ENCODE measurements at places on chromosomes 13 and 19.

DNA sequence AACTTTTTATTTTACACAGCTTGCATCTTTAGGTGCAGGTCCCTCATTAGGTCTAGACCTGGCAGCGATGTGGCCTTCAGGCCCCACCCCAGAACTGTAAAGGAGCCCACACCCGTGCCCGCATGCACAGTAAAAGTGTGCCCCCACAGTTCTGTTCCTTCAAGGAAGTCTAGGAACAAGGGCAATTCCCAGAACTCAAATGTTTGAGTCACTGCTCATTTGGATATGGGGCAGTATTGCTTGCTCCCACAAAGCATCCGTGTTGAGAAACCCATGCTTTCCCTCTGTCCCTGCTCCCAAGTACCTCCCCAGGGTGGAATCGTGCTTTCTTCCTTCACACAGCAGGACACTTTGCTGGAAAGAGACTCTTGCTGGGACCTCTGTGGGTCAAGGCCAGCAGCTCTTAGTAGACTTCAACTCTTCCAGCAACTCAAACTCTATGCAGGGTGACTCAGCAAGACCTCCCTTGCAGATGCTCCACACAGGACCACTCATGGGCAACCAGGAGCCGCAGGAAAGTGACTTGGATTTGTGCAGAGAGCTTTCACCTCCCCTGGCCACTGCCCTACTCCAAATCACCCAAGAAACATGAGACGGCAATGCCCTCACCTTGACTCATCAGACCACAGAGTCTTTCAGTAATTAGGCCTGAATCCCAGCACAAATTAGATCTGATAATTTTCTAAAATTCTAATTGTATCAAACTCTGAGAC, 12.3 kb downstream of the SLC7A1 start:
- DNase-seq, result no peak

DNA sequence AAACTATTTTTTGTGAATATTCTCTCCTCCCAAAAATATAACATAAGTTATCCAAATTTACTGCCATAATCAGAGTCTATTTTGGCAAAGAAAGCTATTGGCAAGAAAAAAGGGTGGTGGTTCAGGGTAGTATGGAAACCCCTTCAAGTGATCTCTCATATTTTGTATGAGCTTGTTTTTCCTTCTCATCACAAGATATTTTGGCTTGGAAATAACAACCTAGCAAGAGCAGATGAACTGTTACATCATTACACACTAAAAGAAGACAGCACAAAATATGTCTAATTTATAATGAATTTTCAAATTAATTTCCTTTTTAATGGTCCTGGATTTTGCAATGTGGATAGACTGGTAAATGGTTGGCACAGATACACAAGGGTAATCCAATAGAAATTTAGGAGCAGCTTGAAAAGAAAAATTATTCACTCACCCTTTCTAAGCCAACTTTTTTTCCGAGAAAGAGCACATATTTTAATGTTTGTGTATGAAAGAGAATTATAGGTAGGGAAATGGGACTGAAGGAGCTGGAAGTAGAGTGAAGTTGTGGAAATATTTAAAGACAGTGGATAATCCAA, 225.1 kb downstream of the EFNB2 start:
- DNase-seq, result no peak

DNA sequence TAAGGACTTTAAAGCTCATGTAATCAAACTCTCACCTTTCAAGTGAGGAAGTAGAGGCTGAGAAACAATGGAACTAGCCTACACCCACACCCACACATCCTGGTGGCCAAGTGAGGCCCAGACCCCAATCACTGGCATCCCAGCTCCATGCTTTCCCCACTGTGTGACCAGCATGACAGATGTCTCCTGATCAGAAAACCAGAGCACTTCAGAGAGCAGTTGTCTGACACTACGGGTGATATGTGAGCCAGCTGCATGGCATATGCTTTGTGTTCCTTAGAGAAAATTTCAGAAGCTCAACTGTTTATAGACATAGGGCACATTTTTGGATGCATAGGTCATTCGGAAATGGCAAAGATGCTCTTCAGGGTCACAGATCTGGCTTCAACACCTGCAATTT, 315.2 kb downstream of the NDFIP2 start:
- DNase-seq, result no peak

DNA sequence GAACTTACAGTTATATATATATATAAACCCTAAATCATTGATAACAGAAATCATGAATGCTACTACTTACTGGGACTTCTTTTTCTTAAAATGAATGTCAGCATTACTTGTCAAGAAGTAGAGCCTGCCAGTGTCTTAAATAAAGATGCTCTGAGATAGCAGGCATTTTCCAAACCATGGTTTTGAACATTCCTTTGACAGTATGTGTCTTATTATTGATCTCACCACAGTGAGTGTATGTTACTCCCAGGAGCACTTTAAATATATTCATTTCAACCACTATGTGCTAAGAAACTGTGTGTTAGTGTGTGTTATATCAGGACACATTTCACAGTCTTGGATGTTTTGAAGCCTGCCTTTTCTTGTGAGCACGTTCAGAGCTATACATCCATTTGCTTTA, 28.2 kb downstream of the TNFRSF19 start:
- DNase-seq, result no peak

GRCh38 chr19:43618921-43619261, 538 bp downstream of the ZNF428 start:
- no peak for DNase-seq

- no peak for DNase-seq
Observed at GRCh38 chr13:44768239-44768638, 192.1 kb upstream of the TSC22D1 start.

DNA sequence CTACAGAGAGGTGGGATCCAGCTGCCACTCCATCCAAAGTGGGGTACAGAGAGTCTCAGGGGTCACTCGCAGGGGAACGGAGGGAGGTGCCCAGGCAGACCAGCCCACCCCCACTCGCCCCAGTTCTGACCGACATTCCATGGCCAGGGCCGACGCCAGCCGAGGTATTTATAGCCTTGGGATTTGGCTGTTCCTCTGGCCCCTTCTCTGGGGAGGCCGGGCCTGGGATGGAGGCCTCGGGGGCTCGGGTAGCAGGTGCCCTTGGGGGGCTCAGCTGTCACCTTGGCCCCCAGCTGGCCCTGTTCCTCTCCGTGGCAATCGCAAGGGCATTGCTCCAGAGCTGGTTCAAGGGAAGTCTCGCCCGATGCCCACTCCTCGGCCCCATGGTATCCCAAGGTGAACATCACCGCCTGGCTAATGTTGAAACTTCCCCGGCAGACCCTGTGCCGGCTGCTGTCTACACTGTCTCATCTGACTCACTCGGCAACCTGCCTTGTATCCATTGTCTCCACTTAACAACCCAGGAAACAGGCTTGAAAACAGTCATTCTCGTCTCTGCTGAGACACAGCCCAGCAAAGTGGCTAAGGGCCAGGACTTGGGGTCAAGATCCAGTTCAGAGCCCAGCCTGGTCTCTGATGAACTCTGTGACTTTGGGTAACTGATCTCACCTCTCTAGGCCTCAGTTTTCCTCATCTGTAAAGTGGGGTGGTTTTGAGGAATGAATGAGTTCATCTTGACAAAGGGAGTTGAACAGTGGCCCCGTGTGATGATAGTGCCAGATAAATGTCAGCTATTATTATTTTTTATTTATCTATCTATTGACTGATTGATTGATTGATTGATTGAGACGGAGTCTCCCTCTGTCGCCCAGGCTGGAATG, 9.7 kb downstream of the PRKACA start:
- DNase-seq, result no peak

DNA sequence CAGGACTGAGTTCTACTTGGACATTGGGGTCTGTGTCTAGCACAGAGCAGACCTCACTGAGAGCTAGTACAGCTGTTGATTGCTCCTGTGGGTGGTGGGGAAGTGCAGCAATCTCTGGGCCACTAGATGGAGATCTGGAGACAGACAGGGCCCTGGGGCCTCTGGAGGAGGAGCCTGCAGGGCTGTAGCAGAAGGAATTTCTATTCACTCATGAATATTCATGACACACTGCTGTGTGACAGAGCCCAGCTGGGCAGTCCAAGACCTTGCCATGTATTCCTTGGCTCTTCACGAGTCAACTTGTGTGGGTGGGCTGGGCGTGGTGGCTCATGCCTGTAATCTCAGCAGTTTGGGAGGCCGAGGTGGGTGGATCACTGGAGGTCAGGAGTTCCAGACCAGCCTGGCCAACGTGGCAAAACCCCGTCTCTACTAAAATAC, 37.5 kb downstream of the SUGP2 start:
- DNase-seq, result no peak

DNA sequence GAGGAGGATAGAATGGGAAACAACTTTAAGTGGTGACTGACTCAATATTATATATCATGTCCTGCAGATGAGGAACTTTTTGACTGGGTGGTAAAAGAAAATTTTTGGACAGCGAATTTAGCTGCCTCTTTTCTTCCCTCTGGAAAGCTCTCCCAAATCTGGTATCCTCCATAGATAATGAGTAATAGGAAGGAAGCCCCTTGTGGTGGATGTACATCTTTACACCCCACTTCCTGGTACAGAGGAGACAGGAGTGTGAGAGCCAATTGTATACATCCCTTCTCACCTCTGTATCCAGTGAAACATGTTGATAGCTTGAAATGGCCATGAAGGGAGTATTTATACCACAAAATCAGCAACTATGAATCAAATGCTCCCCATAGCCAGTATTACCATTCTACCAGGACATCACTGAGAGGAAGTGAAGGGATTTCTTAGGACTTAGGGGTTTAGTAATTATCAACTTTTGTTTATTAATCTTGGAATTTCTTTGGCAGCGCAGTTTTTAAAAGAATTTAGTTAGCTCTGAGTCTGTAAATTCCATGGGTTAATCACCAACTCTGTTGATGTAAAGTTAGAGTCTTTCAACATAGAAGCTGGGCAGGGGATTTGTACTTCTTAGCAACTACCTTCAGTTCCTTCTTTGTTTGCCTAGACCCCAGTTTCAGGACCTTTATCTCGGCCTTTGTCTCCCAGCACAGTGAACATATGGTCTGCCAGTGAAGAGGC, 17.0 kb upstream of the TDRD3 start:
- DNase-seq, result no peak

DNA sequence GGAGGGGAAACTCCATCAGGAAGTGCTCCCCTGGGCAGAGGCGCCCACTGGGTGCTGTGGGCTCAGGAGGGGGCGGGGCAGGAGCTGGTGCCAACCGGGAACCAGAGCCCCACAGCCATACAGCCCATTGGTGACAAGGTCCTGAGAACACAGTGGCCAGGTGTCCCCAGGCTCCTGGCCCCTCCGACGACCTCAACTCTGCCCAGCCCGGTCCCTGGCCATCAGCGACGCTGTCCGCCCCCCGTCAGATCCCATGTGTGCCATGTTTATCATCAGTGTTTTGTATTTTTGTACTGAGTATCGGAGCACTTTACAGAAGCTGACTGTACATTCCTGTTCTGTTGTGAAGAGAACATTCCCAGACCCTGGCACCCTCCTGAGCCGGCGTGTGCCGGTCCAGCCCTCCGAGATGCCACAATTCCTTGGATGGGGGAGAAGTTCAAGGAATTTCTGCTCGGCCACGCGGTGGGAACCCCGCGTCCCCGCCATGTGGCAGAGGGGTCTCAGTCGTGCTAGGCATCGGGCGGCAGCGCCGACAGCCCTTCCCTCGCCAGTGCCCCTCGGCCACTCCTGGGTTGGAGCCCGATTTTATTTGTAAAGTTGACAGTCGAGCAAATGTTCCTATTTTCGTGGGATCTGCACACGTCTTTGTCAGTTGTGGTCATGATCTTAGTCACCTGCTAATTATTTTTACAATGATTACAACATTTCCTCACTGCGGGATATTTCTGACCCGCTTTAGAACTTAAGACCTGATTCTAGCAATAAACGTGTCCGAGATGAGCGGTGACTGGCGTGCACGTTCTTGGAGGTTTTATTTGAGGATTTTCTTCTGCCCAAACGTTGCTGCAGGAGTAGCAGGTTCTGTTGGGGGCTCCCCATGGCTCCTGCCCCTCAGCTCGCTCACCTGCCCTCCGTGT, 16.9 kb downstream of the PEX11G start:
- no peak for DNase-seq

DNA sequence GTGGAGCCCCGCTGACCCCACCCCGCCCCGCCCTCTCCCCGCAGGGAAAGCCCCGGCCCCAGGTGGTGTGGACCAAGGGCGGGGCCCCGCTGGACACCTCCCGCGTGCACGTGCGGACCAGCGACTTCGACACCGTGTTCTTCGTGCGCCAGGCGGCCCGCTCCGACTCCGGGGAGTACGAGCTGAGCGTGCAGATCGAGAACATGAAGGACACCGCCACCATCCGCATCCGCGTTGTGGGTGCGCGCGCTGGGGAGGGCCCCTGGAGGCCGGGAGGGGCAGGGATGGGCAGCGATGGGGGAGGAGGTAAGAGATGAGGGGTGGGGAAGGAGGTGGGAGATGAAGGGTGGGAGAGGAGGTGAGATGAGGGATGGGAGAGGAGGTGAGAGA, 17.2 kb upstream of the EMC10 start:
- no peak for DNase-seq

- DNase-seq, result no peak
Observed at GRCh38 chr13:47372751-47373150, 475.9 kb upstream of the HTR2A start.

- DNase-seq, result no peak
Observed at GRCh38 chr19:49528211-49528771, 488 bp downstream of the RCN3 start.

DNA sequence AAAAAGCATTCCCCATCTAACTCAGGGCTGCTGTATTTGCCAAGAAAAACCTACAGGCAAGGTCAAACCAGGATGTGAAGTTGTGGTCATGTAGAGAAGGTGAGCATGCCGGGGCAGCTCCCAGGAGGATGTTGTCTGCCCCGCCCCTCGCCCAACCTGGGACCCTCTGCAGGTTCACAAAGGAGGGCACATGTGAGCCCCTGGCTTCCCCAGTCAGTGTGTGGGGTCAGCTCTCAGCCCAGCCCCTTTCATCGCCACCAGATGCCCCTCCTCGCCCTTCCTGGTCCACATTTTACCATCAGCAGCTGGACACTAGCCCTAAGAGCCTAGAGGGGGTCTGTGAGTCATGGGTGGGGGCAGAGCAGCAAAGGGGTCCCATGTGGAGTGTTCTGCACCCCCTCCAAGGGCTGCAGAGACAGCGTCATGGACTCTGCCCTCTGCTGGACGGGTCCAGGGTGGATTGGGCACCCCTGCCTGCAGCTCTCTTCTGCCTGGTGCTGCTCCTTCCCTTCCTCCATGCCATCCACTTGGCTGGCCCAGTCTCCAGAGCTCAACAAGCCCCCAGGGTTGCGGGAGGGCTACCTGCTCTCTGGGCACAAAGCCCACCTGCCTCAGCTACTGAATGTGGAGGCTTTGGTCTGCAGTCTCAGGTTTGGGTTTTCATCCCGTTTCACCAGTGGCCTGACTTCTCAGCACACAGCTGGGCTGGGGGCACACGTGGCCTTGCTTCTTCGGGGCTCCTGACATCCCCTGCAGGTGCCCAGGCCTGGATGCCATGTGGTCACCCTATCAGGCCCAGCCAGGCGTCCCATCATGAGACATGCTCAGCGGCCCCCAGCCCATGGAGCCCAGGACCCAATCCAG, 3.7 kb downstream of the PLEKHF1 start:
- DNase-seq, result no peak

GRCh38 chr19:21587117-21587461, 81.7 kb downstream of the ZNF429 start:
- no peak for DNase-seq
